Brain pericyte (primary cell): ENCODE measurements at places on chromosomes 2 and 18.

DNA sequence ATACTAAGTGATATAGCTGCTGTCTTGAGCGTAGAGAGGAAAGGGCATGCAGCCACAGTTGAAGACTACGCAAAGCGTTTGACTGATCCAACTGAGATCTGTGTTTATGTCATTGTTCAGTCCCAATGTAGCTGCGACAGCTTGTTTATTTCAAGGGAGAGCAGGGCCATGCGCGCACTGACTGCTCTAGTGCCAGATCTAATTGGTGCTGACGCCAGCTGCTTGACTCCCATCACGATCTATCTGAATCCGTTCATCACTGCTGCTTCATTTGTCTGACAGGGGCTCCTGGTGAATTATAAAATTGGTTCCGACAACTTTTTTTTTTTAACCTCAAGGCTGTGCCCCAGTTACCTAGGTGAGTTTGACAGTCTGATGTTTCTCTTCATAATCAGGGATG, 75.7 kb downstream of the CHST9 start:
- DNase-seq, result no peak

DNA sequence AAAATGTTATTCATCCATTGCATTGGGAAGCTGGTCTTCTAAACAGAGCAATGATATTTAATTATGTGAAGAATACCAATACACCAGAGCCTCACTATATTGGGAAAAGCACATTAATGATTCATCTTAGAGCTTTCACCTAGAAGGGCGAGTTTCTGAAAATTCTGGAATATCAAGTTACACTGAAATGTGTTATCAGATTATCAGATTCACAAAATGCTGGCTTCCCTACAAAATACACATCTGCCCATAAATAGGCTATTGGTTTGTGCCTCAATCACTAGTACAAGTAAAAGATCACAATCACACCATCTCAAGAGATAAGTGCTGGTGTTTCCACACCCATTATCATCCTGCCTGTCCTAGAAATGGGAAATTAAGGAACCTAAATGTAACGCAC, 200.7 kb downstream of the TMEM163 start:
- DNase-seq, result no peak

- no peak for DNase-seq
Observed at GRCh38 chr2:98749066-98749450, 18.1 kb upstream of the MGAT4A start.

GRCh38 chr2:26477126-26477910, 606 bp downstream of the OTOF start:
- no peak for DNase-seq

- no peak for DNase-seq
Observed at GRCh38 chr2:159285929-159286708, at the start of gene WDSUB1. WDSUB1 (minus strand) TSS chr2:159286703; CDS start chr2:159283069, 3,634 bp downstream.

DNA sequence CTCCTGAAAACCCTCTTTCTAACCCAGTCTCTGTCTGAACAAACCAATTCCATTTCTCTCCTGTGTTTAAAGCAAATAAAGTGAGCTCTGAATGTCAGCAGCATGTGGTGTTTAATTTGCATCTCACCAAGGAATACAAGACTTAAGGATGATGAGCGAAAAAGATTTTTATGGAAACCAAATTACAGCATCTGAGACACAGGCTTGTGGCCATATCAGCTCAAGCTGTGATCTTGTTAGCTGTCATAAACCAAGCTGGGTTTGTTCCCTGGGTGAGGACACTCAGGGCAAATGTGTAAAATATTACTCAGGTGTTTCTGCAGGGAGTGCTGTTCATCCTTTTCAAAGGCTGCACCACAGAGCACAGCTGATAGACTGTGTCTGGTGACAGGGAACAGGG, 129.3 kb upstream of the REV1 start:
- DNase-seq, result no peak

DNA sequence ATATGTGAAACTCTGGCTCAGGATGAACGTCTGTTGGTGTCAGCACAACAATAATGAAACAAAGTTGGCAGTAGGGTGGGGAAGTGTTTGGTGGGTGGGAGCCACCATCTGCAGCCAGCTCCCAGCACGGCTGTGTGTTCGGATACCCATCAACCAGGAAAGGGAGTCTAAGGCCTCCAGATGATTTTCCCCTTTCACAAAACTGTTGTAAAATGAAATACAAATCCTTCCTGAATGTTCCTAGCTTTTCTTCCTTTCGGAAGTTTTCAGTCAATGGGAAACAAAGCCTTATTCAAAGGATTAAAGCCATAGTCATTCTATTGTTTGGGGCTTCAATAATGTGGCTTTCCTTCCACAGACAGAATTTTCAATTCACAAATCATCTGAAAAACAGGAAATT, 14.5 kb upstream of the DARS1 start:
- no peak for DNase-seq

GRCh38 chr2:85445316-85446295, 27.1 kb downstream of the SH2D6 start:
- no peak for DNase-seq

DNA sequence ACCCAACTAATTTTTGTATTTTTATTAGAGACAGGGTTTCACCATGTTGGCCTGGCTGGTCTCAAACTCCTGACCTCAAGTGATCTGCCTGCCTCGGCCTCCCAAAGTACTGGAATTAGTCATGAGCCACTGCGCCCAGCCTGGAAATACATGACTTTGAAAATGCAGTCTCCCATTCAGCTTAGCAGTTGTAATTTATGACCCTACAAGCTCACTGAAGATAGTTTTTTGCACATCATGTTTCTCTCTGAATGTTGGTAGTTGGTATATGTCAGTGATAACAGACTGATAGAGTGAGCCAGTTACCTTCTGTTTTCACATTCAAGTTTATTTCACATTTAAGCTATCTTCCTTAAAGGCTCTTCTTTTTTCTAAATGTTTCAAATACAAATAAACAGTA, 7.1 kb downstream of the WDR7 start:
- no peak for DNase-seq

DNA sequence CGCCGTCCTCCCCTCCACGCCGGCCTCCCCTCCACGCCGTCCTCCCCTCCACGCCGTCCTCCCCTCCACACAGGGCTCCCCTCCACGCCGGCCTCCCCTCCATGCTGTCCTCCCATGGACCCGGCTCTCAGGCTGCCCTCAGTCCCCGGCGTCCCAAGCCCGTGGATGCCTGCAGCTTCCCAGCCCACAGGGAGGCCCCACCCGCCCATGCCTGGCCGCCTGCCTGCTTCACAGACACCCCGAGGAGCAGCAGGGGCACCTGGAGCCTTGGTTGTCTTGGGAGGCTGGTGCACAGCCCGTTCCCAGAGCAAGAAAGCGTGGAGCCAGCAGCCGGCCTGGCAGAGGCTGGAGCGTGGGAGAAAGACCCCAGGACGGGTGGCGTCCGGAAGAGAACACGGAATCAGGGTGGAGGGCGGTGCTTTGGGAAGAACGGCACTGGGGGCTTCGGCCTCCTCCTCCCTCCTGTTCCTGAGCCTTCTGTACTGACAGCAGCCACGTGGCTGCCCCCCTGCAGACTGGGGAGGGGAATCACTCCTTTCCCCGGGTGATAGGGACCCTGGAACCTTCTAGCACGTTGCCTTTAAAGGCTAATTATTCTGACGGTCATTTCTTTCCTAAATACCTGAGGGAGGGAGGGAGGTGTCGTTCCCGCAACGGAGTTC, 26.2 kb upstream of the KCNG2 start:
- DNase-seq, result no peak

DNA sequence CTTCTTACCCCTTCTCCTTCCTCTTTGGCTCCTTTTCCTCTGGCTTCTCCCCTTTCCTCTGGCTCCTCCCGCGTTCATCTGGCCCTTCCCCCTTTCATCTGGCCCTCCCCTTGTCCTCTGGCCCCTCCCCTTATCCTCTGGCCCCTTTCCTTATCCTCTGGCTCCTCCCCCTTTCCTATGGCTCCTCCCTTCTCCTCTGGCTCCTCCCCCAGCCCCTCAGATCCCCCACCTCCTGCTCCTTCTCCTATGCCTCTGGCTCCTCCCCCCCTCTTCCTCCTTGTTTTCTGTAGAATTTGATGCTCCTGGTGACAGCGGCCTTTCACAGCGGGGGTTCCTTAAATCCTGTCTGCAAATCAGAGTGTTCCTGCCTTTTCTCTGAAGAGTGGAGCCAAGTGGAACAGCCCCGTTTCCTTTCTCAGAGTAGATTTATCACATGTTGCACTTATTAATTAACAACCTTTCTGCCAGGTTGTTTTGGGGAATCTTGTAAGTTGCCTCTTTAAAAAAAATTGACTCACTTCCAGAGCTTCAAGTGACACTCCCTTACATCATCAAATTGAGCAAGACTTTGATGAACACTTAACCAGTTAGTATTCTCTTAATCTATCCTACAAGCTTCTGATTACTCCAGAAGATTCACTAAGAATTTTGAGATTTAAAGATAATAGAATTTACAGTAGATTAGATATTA, 27.9 kb downstream of the FABP1 start:
- no peak for DNase-seq

DNA sequence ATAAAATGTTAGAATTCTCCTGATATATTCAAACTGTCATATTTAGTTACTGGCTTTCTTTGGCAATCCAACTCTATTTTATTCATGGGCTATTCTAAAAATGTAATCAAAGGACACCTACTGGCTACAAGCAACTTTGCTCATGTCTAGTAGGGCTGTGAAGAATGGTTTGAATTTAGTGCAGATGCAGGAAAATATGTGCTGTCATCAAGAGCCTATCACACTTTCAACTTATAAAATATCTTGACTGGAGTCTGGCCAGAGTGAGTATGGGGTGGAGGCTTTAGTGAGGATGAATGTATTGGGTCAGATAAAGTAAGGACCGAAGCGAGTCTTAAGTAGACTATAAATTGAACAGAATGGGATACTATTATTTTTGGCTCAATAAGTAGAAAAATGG, 343.4 kb upstream of the SPRED2 start:
- no peak for DNase-seq

DNA sequence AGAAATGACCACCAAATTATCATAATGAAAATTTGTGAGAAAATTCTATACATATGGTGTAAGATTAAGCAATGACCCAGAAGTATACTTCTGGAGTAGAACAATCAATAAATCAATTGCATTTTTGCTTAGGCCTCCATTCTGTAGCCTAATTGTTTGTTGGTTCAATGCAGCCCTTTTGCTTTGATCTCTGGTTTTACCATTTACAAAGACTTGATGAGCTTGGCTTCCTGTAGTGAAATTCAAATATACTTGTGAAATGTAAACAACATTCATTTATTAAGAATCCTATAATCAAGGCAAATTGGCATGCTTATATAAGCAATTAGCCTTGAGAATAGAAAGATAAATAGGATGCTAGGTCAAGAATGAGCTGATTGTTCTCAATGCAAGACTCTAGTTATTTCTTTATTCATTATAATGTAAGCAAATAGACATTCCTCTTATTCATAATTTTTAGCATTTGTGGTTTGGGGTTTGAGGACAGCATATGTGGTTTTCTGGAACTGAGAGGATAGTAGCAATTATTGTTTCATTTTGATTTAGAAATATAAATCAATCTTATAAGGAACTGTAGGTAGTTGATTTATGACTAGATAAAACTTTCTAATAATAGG, 9.7 kb downstream of the FMNL2 start:
- DNase-seq, result no peak

GRCh38 chr2:146317959-146318358, 1526.9 kb upstream of the ACVR2A start:
- DNase-seq, result no peak

GRCh38 chr2:203878063-203878462, 10.5 kb downstream of the CTLA4 start:
- DNase-seq, result no peak

GRCh38 chr2:232026910-232027309, 65.4 kb downstream of the DIS3L2 start:
- DNase-seq, result no peak

DNA sequence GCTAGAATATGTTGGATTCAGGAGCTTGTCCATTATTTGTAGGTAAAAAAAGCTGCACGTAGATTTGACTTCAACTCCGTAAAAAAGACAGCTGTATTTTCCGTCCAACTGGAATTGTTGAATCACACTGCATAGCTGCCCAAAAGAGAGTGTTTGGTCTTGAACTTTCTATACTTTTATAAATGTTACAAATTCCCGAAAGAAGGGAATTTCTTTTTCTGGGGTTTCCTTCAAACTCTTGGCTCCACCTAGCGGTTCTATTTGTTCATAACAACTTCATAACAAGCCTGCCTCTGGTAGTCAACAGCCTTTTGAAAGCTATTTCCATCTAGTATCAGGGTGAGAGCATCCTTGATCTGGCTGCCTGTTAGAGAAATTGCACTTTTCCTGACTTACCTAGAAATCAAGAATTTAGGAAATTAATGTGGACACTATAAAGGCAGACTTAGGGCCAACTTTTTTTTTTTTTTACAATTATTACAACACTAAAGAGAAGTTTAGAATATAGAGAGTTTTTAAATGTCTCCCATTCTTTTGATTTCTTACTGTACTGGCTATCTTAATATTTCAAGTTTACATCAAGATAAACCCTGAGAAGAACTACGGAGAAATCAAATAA, 48.1 kb downstream of the TMEM185B start:
- peak; percentile 17 for DNase-seq

DNA sequence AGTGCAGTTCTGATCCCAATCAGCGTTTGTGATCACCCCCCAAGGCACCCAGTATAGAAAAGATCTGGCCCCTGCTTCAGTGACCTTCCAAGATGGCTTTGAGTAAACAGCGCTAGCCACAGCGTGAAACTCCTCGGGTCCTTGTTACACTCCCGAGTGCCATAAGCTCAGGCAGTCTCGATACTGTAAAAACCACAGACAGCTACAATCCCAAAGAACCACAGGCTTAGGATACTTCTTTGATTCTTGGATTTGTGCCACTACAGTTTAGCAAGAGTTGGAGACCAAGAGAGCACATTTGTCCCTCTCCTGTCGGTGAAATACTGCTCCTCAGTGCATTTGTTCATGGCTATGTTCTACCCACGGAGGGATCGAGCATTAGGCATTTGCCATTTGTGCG, 352.5 kb upstream of the ZNF521 start:
- DNase-seq, result no peak

DNA sequence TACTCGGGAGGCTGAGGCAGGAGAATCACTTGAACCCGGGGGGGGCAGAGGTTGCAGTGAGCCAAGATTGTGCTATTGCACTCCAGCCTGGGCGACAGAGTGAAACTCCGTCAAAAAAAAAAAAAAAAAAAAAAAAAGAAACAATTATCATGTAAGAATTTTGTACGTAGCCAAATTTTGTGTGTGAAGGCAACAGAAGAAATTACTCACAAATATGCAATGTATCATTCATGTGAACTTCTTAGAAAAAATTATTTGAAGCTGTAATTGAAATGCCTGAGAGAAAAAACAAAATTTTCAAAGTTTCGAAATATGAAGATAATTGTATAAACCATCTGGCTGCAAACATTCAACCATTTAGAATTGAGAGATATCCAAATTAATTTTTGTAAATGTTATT, 204.8 kb upstream of the PARD3B start:
- no peak for DNase-seq
